ENCODE measurements at places on chromosomes 16 and 17. TPM values are rescaled to one million over a fixed set of nuclear protein-coding genes. Genes with fewer than 3 reads are reported as not detected.

DNA sequence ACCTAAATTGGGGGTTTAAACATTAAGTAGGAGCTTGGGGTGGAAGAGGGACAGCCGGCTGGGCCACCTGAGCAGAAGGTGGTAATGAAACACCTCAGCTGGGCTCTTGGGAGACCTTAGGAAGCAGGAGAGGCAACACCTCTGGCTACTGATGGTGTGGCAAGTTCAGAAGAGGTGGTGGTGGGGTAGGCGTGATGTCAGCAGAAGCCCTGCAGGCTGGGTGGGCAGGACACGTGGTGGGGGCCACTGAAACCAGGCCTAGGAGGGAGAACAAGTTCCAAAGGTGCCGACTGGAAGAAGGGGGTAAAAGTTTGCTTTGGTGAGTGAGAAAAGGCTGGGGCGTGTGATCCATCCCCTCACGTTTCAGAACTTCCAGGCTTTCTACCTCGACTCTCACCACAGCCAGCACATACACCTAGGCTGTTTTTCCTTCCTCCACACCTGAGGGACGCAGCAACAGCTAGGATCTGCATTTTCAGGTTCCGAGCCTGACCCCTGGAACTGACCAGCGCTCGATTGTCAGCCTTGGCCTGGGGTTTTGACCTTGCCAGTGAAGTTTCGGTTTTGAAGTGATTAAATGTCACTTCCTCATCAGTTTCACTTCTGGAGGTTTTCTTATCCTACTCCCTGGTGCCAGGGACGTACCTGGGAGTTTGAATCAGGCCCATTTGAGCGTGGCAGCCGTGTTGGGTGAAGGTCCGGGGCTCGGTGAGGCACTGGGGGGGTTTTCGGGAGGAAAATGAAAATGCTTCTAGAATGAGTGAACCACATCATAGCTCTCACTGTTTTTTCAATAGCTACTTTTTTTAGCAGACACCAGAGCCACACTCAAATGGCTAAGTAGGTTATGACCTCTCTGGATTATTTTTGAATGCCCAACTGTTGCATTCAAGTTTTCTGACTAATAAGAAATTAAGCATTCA is 10.0 kb downstream of the SNN start:
- H3K4me1 ChIP-seq: peaks cover 45% of the 10 kb centered on the region
- no peak for DNase-seq
- H3K36me3 ChIP-seq: peaks cover 14% of the 10 kb centered on the region
- H3K27me3 ChIP-seq: no peaks in the 10 kb centered on the region

DNA sequence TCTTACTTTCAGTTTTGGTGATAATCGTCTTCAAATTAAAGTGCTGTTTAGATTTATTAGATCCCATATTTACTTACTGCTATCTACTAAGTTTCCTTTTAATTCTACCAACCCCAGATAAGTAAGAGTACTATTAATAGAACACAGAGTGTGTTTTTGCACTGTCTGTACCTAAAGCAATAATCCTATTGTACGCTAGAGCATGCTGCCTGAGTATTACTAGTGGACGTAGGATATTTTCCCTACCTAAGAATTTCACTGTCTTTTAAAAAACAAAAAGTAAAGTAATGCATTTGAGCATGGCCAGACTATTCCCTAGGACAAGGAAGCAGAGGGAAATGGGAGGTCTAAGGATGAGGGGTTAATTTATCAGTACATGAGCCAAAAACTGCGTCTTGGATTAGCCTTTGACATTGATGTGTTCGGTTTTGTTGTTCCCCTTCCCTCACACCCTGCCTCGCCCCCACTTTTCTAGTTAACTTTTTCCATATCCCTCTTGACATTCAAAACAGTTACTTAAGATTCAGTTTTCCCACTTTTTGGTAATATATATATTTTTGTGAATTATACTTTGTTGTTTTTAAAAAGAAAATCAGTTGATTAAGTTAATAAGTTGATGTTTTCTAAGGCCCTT is 56.8 kb downstream of the HLF start:
- H3K36me3 ChIP-seq: no peaks in the 10 kb centered on the region
- no peak overlapping the region for H3K4me3 ChIP-seq
- no peak for DNase-seq

DNA sequence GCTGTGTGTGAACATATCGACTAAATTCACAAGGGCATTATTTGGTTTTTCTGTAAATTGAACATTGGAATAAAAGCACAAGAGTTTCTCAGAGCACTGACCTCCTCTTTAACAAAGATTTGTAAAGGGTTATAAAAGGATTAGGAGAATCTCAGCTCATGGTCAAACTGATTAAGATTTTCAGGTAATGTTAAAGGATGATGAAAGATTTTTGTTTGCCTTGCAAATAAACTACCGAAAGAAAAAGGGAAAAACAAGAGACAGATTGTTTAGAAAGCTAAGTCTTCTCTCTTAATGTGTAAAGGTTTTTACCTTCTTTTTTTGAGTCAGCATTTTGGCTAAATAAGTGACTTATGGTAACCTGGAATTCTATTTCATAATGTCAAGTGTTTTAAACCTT is 47.6 kb upstream of the MED9 start:
- H3K27ac ChIP-seq: no peak overlapping the region
- H3K27me3 ChIP-seq: no peaks in the 10 kb centered on the region
- H3K36me3 ChIP-seq: no peaks in the 10 kb centered on the region
- no peak overlapping the region for H3K4me3 ChIP-seq
- no peak for DNase-seq
- H3K4me1 ChIP-seq: no peaks in the 10 kb centered on the region

GRCh38 chr17:56629531-56630075 is 36.1 kb downstream of the NOG start:
- H3K27me3 ChIP-seq: peaks cover 5% of the 10 kb centered on the region
- H3K4me3 ChIP-seq: no peak overlapping the region
- H3K27ac ChIP-seq: no peak overlapping the region
- peak; percentile 31 for DNase-seq

The SPIRE2 gene
- total RNA-seq: 21.2 TPM

The TMEM114 gene
- not detected for total RNA-seq

The MYH3 gene
- 1.6 TPM for total RNA-seq

The ABCA8 gene
- total RNA-seq: 0.44 TPM
